ENCODE measurements at places on chromosomes 5 and 9.

DNA sequence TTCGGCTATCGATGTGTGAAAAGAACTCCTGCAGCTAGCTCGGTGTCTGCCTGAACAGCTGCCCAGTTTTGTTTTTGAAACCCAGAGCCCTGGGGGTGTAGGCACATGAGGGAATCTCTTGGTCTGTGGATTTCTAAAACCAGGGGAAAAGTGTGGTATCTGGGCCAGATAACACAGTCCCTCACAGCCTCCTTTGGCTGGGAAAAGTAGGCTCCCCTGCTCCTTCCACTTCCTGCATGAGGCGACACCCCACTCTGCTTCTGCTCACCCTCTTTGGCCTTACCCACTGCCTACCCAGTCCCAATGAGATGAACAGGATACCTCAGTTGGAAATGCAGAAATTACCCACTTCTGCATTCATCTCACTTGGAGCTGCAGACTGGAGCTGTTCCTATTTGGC is 9.5 kb upstream of the CDO1 start:
- no peak for DNase-seq

- no peak for DNase-seq
Observed at GRCh38 chr5:157859227-157859575, 256 bp upstream of the CLINT1 start.

- no peak for DNase-seq
Observed at GRCh38 chr5:180463916-180464602, 30.1 kb upstream of the CNOT6 start.

- peak; percentile 58 for DNase-seq
Observed at GRCh38 chr9:22237497-22238363, 208.9 kb upstream of the DMRTA1 start.
